ENCODE measurements at places on chromosomes 7 and 10.

GRCh38 chr10:29136411-29136810, 152.5 kb upstream of the LYZL1 start:
- no peak for DNase-seq

DNA sequence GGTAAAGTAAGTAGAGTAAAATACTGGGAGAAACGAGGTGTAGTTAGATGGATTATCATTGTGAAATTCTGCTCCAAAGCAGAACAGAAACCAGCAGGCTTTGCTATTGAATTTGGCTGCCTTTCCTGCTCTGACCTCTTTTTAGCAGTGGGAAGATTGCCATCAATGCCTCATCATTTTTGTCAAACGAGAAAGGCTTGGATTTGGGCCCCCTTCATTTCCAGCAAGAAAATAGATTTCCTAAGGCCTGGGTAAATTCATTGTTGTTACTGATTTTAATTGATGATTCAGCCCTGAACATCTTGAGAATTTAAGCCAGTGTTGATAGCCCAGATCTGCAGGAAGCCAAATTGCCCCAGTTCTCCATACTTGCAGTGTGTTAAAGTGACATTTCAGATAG, 35.2 kb upstream of the ASAH2 start:
- DNase-seq: no peak

GRCh38 chr7:31549611-31550010, 35.7 kb downstream of the ITPRID1 start:
- no peak for DNase-seq

- no peak for DNase-seq
Measured at GRCh38 chr7:3000566-3000965, 43.1 kb downstream of the CARD11 start.

DNA sequence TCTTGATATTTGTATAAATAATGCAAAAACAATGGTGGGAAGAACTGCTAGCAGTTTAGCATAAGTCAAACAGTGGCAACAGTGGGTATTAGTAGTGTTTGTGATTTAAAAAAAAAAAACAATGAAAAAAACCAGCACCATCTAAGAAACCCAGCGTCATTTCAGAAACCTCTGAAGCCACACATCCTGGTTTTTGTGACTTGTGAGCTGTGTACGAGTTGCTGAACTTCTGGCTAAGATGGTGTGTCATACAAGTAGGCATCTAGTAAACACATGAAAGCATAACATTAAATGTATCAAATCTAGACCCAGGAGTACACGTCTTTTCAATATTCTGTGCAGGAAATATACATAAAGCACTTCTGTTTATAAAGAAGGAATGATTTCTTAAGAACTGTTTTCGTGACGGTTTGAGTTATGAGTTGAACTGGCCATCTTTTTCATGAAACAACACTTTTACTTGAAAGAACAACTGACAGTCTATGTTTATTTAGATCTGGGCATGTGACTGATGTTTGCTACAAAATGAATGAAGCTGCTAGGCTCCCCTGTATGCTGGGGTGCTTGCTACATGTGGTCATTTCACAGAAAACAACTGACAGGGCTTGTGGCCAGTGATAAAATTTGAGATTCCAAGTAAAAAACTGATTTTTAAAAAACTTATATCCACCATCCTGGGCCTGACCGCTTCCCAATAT, 143.5 kb downstream of the PIP4K2A start:
- DNase-seq: peak; percentile 41

DNA sequence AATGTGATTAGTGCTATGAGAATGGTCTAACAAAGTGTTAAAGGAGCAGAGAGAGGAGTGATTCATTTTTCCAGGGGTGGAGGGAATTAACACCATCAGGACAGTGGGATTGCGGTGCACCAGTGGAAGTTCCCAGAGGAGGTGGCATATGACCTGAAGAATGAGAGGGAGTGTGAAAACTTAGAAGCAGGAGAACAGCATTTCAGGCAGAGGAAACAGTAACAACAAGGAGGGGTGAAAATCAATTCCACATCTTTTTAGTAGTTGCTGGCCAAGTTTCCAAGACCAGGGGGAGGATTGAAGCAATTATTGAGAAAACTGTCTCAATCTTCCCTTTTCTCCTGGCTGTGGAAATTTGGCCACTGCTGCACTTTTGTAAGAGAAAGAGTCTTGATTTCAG, 23.7 kb upstream of the CCDC172 start:
- no peak for DNase-seq

- no peak for DNase-seq
Measured at GRCh38 chr10:124221356-124222317, 128.2 kb upstream of the CHST15 start.

DNA sequence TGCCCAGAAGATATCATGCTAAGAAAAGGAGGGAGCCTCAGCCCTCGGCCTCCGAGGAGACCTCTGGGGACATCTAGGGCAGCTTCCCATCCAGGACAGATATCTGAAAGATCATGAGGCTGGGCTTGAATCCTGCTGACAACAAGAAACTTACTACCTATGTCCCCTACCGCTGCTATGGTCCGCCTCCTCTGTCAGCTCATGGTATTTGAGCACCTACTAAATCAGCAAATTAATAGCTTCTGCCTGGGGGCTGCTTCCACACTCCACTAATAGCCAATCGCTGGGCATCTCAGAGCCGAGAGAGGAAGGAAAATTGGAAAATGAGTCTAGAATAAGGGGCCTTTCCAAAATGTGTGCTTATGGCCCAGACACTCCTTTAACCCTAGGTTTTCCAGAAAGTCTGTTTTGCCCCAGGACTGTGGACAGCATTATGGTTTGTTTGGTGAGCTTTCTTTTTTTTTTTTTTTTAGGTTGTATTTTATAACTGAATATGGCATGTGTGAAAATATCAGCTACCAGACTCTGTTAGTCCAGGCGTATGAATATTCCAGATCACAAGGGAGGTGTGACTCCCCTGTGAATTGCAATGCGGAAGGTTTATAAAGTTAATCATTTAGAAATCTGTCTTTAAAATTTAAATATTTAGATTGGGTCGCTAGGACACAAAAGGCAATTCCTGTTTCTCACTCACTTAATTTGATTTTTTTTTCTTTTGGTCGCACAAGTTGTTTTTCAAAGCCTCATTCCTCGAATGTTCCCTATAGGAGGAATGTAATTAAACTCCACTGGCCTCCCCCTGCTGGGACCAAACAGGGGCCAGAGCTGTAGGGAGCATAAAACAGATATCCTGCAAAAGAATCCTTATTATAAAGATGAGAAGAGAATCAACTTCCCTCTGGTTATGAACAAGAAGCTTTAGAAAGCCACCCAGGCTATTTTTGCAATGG, 89.4 kb downstream of the PARP12 start:
- no peak for DNase-seq

- no peak for DNase-seq
Measured at GRCh38 chr7:36874041-36874440, 149.7 kb upstream of the AOAH start.

DNA sequence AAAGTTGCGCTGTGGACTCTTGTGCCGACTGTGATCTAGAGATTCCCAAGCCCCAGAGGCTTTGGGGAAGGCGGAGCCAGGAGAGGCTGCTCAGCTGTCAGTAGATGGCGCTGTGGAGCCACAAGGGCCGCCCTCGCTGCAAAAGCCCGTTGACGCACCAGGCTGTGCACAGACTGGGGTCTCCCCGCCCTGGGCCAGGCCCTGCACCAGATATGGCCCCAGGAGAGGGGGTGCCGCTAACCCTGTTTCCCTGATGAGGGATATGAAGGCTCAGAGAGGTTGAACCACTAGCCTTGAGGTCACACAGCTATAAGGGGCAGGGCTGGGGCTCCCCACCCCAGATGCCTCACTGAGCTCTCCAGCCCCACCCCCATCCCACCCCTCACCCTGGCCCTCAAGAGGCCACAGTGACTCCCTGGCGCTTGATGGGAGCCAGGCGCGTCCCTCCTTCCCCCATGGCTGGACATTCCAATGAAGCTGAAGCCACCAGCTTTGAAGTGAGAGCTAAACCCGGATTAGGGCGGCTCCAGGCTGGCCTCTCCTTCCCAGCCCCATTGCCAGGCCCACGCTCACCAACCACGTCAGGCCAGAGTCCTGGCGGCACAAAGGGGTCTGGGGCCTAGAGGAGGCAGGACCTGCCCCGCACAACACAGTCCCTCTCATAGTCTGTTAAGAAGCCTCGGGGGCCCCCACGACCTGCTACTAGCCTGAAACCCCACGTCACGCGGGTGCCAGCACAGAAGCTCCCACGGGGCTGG, 26.4 kb downstream of the MYL10 start:
- DNase-seq: peak; percentile 58
